ENCODE measurements at places on chromosomes 4 and X.

GRCh38 chrX:106780664-106781377, 21.7 kb upstream of the TBC1D8B start:
- no peak for DNase-seq

- DNase-seq, result no peak
Observed at GRCh38 chr4:27638163-27638915, 777.7 kb downstream of the STIM2 start.

GRCh38 chr4:159305129-159305528, 202.2 kb downstream of the RAPGEF2 start:
- no peak for DNase-seq

- no peak for DNase-seq
Observed at GRCh38 chr4:129326571-129327460, 230.9 kb downstream of the C4orf33 start.

DNA sequence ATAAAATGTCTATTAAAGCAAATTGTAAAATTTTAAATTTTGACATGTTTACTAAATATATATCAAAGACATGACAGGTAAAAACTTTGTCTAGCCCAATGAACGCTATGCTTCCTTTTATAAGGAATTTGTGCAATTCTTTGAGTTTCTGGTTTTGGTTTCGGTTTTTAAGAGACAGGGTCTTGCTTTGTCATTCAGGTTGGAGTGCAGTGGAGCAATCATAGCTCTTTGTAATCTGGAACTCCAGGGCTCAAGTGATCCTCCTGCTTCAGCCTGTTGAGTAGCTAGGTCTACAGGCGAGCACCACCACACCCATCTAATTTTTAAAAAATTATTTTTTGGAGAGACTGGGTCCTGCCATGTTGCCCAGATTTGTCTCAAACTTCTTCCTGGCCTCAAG, 60.7 kb downstream of the BLTP1 start:
- no peak for DNase-seq

DNA sequence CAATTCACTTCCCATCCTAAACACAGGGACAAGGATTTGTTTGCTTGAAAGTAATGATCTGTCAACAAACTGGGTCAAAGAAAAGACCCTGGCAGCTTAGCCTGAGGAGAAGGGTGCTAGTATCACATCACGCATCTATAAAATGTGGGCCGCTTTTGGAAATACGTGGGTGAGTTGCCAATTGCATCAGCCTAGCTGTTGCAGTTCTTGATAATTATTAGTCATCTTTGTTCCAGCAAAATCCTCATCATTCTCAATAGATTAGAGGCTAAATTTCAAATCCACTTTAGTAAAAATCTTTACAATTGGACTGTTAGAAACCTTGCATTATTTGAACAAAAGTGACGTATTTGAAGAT, 33.6 kb upstream of the TAPT1 start:
- no peak for DNase-seq

DNA sequence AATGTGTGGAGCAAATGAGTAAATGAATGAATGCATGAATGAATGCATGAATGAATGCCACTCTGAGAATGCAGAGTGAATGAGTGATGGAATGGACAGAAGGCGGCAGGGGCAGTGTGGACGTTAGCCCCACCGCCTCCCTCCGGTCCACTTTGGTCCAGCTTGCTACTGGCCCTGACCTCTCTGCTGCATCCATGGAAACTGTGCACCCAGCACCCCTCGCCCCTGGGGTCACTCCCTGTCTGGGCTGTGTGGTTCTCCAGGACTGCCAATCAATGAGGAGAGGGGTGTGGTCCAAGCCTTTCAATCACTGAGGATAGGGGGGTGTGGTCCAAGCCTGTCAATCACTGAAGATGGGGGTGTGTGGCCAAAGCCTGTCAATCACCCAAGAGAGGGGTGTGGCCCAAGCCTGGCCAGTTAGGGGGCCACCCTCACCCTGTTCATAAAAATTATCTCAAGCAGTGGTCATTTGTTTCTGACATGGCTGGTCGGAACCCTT, 39.2 kb upstream of the ASMTL start:
- DNase-seq, result peak; percentile 67

- no peak for DNase-seq
Observed at GRCh38 chr4:17763931-17764330, 17.5 kb downstream of the FAM184B start.

GRCh38 chrX:110440016-110440805, 81.6 kb downstream of the RTL9 start:
- no peak for DNase-seq

DNA sequence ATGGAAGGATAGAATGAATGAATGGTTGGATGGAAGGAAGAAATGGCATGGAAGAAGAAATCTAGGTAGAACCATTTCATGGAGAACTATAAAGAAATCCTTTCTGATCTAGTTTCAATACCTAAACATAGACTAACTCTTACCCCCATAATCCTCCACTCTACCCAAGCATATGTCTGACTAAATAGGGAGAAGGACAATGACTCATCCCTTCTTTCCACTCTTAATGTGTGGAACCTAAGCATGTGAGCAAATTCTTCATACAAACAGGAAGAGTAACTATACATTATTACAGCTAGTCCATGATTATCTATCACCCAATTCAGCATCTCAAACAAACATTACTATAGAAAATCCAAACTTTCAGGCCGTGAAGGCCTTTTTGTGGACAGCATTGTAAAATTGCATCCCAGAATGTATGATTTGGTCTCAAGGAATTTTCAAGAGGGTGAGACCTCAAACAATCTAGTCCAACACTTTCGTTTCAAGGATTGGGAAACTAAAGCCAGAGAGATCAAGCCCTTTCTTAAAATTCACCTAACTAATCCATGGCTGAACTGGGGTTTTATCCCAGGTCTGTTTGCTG, 11.2 kb downstream of the C1QTNF7 start:
- no peak for DNase-seq

- DNase-seq, result no peak
Observed at GRCh38 chr4:10099499-10100325, 16.9 kb downstream of the WDR1 start.

GRCh38 chrX:136546371-136546781, 14.4 kb downstream of the VGLL1 start:
- no peak for DNase-seq

DNA sequence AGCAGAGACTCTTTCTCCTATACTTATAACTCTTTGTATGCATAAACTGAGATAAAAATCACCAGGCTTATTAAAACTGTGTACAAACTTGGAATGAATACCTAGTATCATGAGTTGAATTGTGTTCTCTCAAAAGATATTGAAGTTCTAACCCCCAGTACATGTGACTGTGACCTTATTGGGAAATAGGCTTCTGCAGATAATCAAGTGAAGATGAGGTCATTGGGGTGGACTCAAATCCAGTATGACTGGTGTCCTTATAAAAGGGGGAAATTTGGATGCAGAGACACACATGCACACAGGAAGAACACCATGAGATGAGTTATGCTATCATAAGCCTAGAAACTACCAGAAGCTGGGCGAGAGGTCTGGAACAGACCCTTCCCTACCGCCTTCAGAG, 26.2 kb downstream of the ZNF827 start:
- DNase-seq, result no peak

GRCh38 chrX:132501606-132502005, 12.8 kb upstream of the MBNL3 start:
- no peak for DNase-seq

DNA sequence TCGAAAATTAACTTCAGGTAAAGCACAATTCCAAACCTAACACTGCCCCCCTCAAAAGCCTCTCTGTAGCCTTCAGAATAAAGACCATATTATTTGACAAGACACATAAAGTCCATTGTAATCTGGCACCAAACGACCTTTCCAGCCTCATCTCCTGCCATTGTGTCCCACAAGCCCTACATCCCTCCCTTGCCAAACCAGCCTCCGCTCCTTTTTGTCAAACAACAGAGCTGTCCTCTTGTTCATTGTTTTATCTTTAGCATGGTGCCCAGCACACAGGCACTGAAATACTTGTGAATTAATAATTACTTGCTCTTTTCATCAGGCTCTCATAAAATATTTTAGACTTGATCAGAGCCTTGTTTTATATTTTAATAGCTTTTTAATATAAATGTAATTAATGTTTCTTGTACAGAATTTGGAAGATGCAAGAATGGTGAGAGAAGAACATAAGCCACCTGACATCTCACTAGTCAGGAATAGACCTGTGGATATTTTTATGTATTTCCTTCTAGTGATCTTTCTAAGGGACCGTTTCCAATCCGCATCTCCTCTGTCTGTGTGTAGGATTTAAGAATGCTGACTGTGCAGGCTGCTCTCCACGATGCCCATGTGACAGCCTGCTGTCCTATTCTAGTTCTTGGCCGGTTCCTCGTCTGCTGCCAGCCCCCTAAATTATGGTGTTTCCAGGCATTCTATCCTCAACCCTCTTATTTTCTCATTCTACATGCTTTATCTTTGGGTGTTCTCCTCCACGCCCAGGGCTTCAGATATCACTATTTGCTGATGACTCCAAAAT, 3.0 kb upstream of the IRF2 start:
- no peak for DNase-seq

- no peak for DNase-seq
Observed at GRCh38 chr4:36304138-36304681, 22.8 kb downstream of the DTHD1 start.

DNA sequence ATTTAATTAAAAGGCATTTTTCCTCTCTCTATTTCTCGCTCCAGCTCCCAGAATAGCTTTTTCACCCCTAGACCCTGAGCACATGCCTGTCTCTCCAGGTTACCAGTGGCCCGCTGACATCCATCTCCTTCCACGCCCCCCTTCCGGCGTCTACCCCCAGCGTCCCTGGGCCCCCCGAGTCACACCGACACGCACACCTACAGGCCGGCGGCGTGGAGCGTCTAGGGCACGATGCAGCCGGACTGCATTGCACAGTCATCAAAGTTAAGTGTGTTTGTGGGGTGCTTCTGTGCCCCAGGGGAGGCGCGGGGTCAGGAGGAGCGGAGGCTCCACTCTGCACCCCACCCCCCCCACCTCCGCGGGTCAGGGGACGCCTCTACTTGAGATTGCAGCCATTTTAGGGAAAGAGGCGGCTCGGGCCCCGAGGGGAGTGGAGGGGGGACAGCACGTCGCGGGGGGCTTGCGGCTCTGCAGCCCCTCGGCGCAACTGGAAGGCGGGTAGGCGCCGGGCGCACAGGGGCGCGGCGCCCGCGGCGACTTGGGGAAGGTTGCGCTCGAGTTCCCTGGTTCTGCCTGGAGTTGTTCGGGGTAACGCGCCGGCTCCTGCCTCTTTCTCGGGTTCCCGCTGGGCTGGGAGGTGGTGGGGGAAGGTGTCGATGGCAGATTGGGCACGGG, 112.7 kb downstream of the DHX15 start:
- DNase-seq, result no peak

- no peak for DNase-seq
Observed at GRCh38 chrX:80021621-80022020, 7.1 kb downstream of the TBX22 start.

GRCh38 chr4:154205471-154205870, 286.1 kb downstream of the DCHS2 start:
- DNase-seq, result no peak

DNA sequence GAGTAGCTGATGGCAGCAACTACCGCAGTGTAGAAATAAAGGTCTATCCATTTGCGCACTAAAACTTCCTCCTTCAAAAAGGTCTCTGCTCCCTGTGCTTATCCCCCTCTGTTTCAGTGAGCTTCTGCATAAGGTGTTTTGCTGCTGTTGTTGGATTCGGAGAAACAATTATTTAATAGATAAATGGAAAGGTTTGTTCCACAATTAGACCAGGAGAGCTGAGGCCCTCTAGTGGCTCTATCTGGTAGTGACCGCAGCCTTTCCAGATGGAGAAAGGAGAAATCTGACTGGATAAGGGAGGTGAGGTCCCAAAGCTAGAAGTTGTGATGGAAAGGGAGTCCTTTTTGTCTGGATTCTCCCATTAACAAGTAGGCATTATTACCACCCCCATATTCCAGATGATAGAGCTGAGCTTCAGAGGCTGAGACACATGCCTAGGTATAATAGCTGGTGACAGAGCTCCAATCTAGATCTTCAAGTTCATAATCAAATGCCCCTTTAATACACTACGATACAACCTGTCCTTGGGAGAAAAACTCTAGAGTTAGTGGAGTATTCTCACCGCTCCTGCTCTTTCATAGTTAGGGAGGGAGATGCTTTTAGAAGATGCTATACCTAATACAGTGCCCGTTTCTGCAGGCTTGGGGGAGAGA, 5.1 kb upstream of the GABRQ start:
- peak; percentile 18 for DNase-seq

- DNase-seq, result no peak
Observed at GRCh38 chr4:147828331-147828905, 96.5 kb downstream of the ARHGAP10 start.

GRCh38 chrX:13059637-13060499, 15.4 kb upstream of the FAM9C start:
- DNase-seq, result no peak

GRCh38 chr4:119666653-119667091, 38.1 kb upstream of the PDE5A start:
- DNase-seq, result no peak

- DNase-seq, result no peak
Observed at GRCh38 chr4:165208221-165208652, 876 bp downstream of the KLHL2 start.

Measured in activated T-cell treated with anti-CD3 and anti-CD28 coated beads for 48 hours (primary cell).